ENCODE measurements at places on chromosomes 5 and 9.

DNA sequence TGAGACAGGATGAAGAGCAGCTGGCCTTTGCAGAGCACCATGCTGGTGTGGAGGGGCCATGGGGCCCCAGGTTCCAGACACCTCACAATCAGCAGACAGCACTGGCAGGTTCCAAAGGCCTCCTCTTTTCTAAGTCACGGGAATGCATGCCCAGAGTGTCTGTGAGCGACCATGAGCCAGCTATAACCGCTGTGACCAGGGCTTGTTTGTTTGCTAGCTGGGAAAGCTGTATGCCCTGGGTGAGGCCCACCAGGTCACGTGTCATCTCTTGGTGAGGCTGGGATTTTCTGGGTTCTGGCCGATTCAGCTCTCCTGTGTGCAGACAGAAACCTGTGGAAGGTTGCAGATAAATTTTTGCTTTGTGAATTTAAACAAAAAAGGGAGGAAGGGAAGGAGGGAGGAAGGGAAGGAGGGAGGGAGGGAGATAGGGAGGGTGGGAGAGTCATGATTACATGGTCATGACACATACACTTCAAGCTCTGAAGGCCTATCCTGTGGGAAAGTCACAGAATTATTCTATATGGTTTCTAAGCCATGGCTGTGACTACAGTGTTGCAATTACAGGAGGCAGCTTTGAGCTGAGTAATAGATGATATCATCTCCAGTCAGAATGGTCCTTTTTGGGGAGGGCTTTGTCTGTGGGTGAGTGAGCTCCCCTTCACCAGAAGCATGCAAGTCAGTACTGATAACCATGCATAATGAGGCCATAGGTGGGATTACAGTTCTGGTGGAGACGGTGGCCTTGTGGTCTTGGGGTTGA, 37.2 kb downstream of the PAPPA start:
- no peak for DNase-seq

GRCh38 chr9:109474170-109474569, 23.9 kb downstream of the PTPN3 start:
- DNase-seq, result no peak

GRCh38 chr5:34031966-34032365, 11.0 kb downstream of the C1QTNF3 start:
- no peak for DNase-seq

DNA sequence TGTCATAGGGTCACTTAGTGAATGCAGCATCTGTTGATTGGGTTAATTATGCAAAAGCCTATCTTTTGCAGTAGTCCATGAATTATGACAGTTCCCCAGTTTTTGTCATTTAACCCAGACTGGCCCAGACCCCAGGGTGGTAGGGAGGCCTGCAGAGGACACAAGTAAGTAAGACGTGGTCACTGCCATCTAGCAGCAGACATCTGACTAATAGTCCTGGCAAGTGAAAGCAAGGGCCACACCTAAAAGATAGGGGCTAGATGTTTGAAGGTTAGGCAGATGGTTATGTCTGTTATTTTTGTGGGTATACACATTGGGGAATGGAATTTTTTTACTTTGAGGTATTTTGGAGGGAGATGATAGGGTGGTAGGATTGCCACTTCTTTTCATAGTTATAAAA, 48.0 kb downstream of the RAB14 start:
- DNase-seq, result no peak

DNA sequence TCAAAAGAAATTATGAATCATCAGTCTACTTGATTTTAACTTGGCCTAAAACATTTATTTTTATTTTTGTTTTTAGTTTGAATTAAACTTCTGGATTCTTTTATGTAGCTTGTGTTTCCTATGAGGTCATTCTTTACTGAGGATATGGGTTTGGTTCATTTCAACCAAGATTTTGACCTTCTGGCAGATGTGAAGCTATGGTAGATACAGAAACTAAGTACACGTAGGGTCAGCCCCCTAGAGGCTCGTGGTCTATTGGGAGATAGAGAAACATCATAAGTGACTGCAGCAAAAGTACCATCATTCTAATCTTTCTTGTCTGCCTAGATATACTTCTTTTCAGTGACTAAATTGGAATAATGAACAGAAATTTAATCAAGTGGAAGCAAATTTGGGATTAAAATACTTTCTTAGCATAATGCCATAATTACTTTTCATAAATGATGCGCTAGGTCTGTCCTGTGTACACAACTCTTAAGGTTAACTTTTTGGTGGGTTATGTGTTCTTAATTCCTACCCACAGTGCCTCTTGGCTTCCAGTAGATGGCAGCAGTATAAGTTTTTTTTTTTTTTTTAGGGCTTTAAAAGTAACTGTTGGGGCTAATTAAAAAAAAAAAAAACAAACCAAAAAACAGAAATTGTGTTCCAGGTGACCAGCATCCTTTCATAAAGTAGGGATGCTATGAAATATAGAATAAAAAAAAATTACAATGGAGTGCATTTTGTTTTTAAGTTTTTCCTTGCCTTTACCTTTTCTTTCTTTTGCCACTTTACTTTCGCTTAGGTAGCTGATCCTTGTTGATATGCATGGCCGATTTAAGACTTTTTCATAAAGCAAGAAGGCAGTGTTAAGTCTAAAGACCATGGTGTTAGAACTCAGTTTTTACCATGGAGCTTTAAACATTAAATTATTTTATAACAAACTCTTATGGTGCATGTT, 49.9 kb downstream of the LRRTM2 start:
- no peak for DNase-seq

DNA sequence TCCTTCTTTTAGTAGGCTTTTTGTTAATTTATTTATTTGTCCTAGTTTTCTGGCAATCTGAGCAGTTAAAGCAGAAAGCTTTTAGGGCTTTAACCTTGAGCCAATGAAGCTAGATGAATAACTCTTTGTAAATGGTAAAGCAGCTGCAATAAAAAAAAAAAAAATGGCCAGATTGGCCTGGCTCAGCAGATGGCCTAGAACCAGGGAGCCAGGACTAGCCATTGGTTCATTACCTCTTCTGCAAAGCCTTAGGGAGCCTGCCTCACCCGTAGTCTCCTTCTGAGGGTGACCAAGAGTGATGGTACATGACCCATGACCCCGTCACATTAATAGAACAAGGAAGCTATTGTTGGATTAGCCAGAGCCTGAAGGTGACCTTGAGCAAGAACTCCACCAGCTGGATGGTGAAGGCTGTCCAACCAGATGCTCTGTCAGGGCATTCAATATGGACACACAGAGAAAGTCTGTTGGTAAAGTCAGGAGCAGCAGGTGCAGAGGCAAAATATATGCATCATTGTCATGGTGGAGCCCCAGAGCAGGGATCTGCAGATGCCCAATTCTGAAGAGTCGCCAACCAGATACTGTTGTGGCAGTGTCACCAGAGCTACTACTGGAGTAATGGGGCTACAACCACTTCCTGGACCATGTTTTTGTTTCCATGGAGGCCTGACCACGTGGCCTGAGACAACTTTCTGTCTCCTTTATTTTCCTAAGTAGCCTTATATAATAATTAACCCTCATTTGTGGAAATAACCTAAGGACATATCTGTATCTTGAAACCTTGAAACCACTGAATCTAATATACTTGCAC, 100.7 kb downstream of the MTX3 start:
- DNase-seq, result no peak

Data from anterior cingulate cortex (tissue), 58 donors.